ENCODE measurements at places on chromosomes 3 and 15.

- DNase-seq: no peak
Measured at GRCh38 chr15:77296773-77297337, 123.0 kb downstream of the PEAK1 start.

- DNase-seq: no peak
Measured at GRCh38 chr15:36831904-36832287, 252.5 kb downstream of the CDIN1 start.

- no peak for DNase-seq
Measured at GRCh38 chr15:58476525-58477162, 44.9 kb downstream of the LIPC start.

GRCh38 chr3:13901935-13902584 is 22.2 kb upstream of the WNT7A start:
- DNase-seq: no peak

DNA sequence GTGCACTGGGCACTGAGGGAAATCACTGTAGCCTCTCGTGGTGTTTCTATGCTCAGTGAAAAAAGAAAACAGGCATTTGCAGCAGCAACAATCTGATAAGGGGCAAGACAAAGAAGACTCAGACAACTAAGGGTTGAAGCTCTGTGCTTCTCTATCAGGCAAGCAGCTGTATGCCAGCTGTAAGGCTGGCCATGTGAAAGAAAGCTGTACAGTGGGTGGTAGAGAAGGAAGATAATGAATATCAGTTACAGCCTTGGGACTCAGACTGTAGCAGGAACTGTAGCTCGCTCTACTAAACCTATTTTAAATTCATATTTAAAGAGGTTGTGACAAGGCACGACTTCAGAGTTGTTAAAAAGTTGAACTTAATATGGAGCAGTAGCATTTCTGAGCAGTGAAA is 76.3 kb downstream of the VGLL3 start:
- no peak for DNase-seq

DNA sequence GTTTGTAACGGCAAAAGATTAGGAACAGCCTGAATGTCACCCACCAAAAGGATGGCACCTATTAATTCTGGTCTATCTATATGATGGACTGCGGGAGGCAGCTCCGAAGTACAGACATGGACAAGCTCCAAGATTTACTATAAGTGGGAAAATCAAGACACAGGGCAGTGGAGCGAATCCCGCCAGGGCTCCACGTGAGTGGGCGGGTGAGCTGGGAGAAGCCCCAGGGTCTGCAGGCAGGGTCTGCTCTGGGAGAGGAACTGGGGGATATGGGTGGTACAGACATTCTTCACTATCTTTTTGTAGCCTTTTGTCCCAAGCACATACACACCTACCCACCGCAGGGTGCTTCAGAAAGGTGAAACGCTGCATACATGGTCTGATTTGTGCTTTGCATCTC is 38.2 kb upstream of the SPTBN5 start:
- no peak for DNase-seq

- DNase-seq: no peak
Measured at GRCh38 chr3:109071350-109072142, 46.4 kb downstream of the MORC1 start.

DNA sequence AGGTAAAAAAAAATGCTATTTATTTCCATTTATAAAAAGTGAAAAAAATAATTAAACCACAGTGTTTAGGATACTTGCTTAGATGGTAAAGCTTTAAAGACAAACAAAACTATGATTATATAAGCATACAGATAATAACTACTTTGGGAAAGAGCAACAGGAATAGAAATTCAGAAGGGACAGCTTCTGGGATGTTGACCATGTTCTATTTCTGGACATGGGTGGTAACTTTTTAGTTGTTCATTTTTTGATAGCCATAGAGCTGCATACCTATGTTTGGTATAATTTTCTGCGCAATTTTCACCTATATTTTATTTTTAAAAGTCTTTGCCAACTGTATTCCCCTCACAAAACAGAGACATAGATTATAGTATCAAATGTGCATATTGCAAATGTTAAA is 572.0 kb upstream of the NR2F2 start:
- DNase-seq: no peak

DNA sequence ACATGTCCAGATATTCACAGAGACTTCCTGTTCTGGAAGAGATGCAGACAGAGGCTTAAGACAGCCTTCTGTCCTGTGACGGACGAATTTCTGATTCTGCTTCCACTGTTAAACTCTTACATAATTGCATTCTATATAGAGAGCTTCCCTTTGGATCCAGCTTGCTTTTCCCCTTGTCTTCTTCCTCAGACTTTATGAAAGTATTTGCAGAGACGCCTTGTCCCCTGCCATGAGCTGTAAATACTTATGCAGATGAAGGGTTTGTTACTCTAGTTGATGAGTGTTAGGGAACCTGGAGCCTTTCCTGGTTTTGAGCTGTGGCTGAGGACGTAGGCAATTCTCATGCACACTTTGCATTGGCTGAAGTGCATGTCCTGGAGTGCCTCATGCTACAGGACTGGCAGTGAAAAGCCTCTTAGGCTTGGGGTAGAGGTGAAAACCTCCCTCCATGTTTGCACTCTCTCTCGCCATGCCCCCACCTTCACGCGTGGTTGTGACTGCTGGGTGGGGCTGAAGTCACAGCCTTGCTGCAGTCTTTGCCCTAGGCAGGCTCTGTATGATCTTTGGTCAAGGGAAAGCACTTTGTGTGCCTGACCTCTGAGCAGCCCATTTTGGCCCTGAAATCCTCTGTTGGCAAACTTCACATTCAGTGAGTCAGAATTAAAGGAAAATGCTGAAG is 286.6 kb downstream of the PTPRG start:
- no peak for DNase-seq

GRCh38 chr3:86814321-86814720 is 176.6 kb downstream of the VGLL3 start:
- no peak for DNase-seq

DNA sequence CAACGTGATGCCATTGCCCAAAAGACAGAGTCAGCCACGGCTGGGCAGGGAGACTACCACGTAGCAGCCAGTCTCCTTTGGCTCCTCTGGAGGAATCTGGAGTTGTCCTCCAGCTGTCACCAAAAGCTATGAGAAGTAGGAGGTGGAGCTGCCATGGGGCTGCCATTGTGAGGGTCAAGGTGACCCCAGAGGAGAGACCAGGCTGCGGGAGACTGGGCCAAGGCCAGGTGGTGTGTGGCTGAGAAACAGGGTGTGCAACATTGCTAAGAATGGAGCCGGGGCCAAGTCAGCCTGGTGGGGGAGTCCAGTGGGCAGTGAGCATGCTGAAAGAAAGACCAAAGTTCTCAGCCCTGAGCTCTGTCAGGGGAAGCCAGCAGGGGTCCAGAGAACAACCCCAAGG is 29.9 kb upstream of the MRPS22 start:
- DNase-seq: no peak

GRCh38 chr15:60682115-60682514 is 203.2 kb upstream of the ICE2 start:
- no peak for DNase-seq

DNA sequence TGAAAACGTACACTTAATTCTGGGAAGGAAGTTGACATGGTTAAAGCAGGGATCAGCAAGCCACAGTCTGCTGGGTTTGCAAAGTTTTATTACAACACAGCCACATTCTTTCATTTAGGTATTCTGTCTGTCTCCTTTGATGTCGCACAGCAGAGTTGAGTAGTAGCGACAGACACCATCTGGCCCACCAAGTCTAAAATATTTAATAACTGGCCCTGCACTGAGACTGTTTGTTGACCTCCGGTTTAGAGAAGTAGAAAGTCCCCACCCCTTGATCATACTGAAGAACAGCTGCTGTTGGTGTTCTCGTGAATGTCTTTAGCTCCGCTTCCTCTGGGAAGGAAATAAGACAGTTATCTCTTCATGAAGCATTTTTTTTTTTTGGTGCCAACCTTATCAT is 66.2 kb downstream of the MCTP2 start:
- DNase-seq: no peak

- no peak for DNase-seq
Measured at GRCh38 chr3:23497156-23497555, 294.0 kb downstream of the UBE2E2 start.

DNA sequence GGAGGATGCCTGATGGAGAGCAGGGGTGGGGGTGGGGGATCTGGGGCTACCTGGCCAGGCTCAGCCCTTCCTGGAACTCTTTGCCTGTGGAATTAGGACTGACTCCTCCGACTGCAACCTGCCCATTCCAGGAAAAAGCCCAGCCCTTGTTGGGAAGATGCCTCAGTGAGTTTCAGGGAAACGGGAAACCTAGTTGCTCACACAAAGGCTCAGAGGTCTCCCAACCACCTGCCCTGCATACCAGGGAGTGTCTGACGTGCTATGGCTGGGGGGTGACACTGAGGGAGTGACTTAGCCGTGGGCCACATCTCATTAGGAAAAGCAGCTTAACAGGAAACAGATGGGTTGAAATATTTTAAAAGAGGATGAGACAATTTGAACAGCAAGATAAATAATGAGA is 27.9 kb downstream of the CYP8B1 start:
- DNase-seq: no peak

GRCh38 chr3:42547401-42547945 is 34.3 kb downstream of the SEC22C start:
- DNase-seq: peak; percentile 1

DNA sequence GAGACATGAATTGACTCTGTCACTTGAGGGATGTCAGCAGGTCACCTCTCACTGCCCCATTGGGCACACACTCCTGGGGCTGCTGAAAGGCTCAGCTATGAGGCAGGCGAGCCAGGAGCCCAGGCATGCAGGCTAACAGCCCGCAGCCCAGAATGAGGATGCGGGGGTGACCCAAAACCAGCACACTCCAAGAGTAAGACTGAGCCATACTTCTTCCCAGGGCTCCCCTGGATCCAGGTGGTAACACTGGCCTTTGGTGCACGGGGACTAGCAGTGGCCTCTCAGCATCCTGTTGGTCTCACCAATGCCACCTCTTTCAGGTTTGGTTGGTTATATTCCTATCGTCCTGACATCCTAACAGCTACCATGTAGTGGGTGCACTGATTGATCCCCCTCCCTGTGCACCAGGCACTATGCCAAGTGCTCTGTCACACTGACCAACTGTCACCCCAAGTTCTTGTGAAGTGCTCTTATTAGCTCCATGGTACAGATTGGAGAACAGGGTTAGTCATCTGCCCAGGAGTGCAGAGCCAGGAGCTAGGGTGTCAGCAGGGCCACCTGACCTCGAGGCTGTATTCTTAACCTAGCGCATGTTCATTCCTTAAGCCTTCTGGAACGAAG is 24.8 kb upstream of the SPTBN5 start:
- DNase-seq: no peak

DNA sequence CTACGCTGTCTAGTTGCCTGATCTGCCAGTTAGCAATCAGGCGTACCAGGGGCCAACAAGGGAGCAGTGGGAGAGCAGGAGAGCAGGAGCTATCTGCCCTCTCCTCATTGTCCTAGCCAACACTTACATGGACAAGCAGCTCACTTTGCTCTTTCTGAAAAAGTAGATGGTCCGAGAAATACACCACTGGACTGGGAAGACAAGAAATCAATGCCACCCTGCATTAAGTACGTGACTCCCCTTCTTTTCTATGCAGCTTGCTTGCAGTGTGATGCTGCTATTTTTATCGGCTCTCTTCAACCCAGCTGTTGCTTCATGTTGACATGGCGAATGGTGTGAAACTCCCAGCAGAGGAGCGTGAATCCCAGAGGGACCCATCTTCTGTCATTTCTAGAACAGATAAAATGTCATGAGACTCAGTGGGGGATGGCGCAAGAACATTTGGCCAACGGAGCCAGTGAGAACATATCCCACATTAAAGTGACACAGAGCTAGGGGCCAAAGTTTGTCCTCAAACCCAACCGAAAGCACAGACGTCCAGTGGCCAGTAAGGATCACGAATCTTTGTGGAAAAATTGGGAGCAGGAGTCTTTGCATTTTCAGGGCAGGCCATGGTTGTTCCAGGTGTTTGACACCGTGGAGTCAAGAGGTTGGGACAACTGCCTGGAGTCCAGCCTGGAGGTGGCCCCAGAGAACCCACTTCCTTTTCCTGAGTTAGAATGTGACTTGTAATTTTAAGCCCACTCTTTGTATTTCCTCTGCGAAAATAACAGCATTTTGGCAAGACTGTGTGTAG is 53.7 kb upstream of the MEF2A start:
- DNase-seq: no peak

- DNase-seq: no peak
Measured at GRCh38 chr15:49908236-49908932, 210.6 kb downstream of the ATP8B4 start.

DNA sequence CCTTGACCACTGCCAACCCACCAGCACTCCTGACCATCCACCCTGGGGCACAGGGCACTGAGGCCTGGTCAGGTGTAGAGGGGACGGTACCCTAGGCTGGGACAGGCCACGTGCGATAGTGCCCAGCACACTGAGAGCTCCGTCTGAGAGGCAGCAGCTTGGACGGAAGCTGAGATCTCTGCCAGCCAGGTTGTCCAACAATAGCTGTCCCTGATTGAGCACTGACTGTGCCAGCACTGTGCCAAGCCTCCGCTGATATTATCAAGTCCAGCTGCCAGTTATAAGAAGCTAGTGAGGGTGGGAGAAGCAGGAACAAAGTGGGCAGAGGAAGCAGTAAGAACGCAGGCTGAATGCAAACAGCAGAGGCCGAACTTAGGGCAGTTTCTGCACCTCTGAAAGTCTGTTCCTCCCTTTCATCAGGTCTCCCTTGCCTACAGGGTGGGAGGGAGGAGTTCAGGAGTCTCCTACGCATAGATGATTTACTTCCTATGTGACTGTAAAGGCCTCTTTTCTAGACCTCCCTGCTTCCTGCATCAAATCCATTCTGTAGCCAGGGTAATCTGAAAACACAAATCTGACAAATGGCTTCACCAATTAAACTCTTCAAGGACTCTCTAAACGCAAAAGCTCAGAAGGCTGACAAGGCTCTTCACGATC is 29.7 kb downstream of the MRPS11 start:
- DNase-seq: no peak

DNA sequence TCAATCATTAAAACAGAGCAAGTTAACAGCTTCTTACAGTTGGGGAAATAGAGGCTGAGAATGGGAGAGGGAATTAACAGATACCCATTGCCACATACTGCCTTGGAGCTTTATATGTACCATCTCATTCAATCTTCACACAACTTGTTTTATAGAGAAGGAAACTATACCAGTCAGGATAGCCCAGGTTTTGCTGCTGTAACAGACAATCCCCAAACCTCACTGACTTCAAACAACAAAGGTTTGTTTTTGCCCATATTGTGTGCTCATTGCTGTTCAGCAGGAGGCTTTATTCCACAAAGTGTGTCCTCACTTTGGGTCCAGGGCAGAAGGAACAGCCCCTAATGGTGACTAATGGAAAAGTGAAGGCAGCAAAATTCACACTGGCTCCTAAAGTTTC is 59.2 kb downstream of the SPSB4 start:
- DNase-seq: no peak

- DNase-seq: no peak
Measured at GRCh38 chr3:179179979-179180759, 32.0 kb downstream of the PIK3CA start.

GRCh38 chr15:29921130-29921601 is 98.9 kb upstream of the TJP1 start:
- DNase-seq: no peak
